ENCODE measurements at places on chromosomes 6 and 20.

- DNase-seq = no peak
Measured at GRCh38 chr20:31666258-31667042, 28.7 kb downstream of the COX4I2 start.

DNA sequence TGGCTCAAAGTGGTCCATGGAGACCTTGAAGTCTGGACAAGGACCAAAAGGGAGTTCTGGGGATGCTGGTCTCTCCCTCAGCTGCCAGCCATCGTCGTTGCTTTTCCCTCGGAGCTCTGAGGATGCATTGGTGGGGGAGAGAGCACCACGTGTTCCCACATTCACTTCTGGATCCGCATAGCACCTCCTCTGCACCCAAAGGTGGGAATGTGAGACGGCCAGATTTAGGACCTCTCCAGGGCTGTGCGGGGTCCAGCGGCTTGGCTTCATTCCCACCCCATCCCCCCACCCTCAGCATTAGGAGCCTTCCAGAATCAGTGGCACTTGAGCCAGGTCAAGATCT lies 1.1 kb downstream of the EPB41L1 start:
- no peak for DNase-seq

DNA sequence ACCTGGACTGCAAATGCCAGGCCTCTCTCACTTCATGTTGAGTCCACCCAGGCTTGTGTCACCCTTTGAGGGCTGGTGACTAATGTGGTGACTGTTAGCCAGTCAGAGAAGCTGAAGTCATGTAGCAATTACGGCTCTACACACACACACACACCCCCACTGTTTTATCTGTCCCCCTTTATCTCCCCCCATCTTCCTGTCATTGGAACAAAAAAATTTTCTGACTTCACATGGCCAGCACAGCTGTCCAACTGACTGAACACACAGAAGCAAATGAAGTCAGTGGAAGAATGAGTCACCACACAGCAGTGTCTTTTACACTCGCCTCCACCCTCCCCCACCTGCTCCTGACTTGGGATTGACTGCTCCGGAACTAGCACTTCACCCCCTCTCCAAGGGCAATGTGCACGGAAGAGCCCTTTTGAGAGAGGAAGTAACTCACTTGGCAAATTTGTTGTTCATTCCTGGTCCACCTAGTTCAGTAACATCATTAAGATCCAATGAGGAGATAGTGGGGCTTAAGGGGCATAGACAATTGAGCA lies 198.0 kb downstream of the RNF144B start:
- DNase-seq = peak; percentile 54

DNA sequence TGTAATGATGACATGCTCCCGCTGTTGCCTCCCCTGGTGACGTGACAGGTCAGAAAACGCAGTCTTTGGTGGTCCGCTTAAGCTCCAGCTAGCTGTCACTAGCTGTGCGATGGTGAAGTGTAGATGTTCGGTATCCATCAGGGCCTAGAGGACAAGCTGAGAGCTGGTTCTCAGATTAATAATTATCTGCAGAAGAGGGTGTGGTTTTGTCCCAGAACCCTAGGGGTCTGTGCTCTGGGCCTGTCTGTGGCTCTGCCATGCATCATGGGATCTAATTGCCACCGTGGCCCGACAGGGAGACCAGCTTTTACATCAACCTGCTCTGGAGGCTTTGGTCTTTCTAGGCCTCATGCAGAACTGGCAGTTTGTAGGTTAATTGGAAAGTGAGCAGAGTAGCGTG lies 34.1 kb downstream of the ERMARD start:
- no peak for DNase-seq

GRCh38 chr6:136108361-136108945 lies 141.7 kb downstream of the MTFR2 start:
- no peak for DNase-seq

- no peak for DNase-seq
Measured at GRCh38 chr6:19416811-19417210, 420.4 kb upstream of the ID4 start.

Measured in HT-29 (cell line).